LNCaP clone FGC (cell line): ENCODE measurements at places on chromosomes 13 and 19.

- DNase-seq = no peak
Measured at GRCh38 chr13:74104661-74105275, 29.4 kb downstream of the KLF12 start.

GRCh38 chr13:84684048-84684662 is 801.9 kb upstream of the SLITRK1 start:
- no peak for DNase-seq

DNA sequence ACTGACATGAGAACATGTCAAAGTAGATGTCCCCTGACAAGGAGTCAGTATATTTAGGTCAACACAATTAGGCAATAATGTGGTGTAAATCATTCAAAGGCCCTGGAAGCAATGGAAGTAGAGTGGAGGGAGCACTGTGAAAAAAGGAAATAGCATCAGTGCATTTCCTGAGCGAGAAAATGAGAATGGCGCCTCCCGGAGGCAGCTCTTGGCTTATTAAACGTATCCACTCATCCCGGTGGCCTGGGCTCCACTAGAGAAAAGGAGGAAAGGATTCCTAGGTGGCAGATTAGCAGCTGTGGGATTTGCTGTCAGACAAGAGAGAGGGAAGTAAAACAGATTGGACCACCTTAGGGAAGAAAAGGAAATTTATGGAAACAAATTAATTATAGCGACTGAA is 173.7 kb upstream of the TMTC4 start:
- DNase-seq = no peak

DNA sequence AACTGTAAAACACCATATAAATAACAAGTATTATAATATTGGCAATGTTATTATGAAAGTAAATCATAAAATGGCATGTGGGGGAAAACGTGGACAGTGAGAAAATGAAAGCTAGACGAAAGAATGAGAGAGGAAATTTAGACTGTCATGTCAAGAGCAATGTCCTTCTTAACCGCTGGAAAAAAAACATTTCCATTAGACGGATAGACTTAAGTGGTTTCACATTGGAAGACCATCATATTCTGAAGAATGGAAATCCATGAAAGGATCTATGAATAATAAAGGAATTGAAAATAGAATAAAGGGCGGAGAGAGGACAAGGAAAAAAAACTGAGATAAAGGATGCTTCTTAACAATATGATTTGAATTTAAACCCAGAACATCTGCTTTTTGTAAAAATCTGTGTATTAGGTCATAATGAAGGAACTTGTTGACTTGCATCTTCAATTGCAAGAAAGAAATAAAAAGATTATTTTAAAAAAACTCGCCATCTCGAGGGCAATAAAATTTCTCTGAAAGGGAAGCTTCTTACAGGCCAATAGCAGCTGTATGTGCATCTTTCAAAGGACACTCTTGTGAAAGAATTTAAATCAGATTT is 90.6 kb downstream of the SPRY2 start:
- DNase-seq = no peak

DNA sequence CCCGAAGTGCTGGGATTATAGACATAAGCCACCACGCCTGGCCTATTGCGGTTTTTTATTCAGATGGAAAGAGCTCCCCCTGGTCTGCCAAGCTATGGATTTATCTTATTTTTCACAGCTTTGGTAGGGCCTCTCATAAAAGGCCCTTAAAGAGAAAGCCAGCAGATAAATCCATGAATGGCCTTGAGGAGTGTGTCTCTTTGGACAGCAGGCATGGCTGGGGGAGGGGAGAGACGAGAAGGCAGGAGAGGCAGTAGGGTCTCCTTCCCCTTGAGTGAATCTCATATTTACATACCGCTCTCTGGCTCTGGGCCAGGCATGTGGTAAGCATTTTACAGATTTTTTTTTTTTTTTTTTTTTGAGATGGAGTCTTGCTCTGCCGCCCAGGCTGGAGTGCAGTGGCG is 25.2 kb downstream of the MARK4 start:
- no peak for DNase-seq

DNA sequence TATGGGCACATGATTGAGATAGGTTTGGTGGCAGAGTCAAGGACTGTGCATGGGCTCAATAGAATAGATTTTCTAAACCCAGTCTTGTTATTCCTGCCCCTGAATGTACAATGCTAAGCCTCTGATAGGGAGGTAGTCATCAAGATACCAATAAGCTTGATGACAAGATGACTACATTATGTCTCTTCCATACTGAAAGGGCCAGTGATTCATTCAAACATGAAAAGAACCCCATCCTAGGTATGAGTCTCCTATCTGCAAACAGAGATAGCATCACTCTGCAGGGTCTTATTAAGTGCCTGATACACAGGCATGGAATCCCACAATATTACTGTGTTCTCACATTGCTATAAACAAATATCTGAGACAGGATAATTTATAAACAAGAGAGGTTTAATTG is 40.3 kb upstream of the UFM1 start:
- DNase-seq = no peak

- no peak for DNase-seq
Measured at GRCh38 chr13:88281841-88282240, 610.7 kb downstream of the SLITRK5 start.

GRCh38 chr13:22061806-22062391 is 391.0 kb downstream of the FGF9 start:
- no peak for DNase-seq

- no peak for DNase-seq
Measured at GRCh38 chr13:38758277-38758676, 71.4 kb downstream of the FREM2 start.
